Upper lobe of right lung (tissue), 1 donor: ENCODE measurements at places on chromosomes 3 and 15.

DNA sequence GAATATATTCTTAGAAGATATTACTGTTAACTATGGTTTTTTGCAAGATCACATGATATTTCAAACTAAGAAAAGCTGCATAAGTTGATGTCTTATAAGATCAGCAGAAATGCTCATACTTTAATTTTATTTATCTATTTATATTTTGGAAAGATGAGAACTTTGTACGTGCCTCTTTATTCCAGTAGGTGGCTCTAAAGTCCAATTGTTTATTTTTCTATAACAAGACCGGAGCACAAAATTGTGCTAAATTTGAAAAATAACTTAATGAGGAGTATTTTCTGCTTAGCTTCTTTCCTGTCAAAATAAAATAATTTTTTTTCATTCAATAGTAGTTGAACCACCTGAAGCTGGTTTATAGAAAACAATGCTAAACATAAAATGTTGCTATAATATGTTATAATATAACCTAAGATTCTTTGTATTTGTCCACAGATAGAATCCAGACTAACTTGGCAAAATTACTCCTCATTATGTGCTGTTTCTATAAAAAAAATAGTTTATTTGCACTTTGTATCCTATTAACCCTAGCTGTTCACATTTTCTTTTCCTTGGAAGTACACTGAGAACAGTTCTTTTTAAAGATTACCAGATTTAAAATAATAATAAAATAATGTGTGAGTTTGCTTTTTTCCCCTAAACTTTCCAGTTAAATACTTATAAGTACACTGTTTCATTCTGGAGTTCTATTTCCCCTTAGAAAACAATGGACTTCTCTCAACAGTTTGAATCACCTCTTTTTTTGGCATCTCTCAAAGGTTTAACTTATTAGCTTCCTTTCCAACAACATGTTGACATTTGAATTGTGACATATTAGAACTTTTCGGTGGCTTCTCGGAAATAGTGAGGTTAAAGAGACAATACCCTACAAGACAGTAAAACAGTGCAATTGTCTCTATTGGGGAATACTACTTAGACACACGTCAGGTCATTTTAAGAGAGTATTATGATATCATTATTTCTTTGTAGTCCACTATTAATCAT, 530.0 kb downstream of the MECOM start:
- DNase-seq: no peak

- no peak for DNase-seq
These were observed 76.8 kb downstream of the TNIK start for GRCh38 chr3:171383206-171384018.

GRCh38 chr3:73292220-73292619, 230.8 kb downstream of the EBLN2 start:
- DNase-seq: no peak

- DNase-seq: peak; percentile 27
These were observed 10.0 kb upstream of the ATP2B2 start for GRCh38 chr3:10515396-10515795.

DNA sequence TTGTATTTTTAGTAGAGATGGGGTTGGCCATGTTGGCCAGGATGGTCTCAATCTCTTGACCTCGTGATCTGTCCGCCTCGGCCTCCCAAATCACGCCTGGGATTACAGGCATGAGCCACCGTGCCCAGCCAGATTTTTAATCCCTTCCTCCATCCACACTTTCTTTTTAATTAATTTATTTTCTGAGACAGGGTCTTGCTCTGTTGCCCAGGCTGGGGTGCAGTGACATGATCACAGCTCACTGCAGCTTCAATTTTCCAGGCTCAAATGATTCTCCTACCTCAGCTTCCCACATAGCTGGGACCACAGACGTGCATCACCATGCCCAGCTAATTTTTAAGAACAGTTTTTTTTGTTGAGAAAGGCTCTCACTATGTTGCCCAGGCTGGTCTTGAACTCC, 43.6 kb downstream of the RAF1 start:
- no peak for DNase-seq

DNA sequence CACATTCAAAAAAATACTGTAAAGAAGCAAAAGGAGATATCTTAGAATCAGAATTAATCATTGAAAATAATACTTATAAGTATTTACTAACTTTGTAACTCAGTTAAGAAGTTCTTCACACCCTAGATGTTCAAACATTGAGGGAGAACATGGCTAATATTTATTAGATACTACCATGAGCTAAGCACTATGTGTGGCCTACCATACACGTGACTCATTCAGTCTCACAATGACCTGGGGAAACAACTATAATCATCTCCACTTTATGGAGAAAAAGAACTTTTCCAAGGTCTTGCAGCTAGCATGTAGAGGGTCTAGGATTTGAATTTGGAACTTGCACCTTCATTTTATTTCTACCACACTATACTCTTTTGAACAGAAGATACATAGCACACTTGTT, 361.9 kb upstream of the CFAP20DC start:
- DNase-seq: no peak

- DNase-seq: no peak
These were observed 22.4 kb downstream of the MAP6D1 start for GRCh38 chr3:183802989-183803388.

- no peak for DNase-seq
These were observed 214.0 kb downstream of the SATB1 start for GRCh38 chr3:18211116-18211515.

DNA sequence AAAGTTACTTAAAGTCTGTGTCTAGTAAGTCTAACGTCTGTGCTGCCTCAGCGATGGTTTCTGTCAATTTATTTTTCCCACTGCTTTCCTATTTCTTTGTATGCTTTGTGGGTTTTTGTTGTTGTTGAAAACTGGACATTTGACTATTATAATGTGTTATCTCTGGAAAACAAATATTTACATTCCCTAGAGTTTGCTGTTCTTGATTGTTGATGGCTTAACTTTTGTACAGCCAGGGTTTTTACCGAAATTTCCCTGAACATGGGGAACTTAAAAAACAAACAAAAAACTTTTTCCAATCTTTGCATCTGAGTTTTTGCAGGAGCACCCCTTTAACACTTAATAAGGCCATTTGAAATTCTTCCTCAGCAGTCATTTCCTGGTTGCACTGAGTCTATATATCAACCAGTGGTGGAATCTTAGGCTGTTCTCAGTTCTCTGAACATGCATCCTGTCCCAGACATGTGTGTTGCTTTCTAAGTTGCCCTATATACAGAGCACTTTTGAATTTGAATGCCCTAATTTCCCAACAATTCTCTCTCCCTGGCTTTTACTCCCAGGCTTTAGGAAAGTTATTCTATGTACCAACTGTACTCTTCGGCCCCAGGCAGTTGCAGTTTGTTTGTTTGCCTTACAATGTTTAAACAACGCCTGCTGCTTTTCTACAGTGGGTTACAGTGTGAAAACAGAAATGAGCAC, 11.8 kb upstream of the PIAS1 start:
- DNase-seq: no peak

DNA sequence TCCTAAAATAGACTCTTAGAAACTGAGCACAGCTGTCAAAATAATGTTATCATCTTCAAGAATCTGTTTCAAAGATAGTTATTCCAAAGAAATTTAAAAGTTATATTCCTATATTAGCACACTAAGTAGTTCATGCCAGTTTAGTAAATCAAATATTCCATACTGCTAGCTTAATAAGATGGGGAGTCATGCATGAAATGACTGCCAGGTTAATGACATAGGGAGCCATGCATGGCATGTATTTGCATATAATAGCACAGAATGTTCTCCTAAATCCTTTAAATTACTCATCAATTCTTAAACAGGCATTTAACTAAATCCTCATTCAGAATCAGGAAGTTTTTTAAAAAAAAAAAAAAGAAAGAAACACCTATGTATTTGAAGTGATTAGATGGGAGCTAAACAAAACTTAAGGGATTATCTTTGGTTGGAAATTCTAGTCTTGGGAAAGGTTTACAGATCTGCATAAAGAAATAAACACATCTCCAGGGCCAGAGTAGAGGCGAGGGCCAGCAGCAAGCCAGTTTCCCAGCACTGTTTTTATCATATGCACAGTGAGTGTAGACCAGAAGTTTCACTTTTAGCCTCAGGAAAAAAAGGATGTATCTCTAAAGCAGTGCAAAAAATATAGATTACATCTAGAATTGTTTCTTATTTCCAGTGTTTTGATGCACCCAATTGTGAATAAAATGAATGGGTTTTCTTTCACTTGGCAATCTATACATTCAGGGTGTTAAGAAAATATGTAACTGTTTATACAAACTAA, 366.4 kb upstream of the AGTR1 start:
- DNase-seq: no peak

GRCh38 chr15:42314818-42315217, 41.6 kb upstream of the TMEM87A start:
- no peak for DNase-seq

GRCh38 chr3:5122741-5123706, 932 bp downstream of the ARL8B start:
- DNase-seq: peak; percentile 68

GRCh38 chr15:88106074-88106473, 150.5 kb downstream of the NTRK3 start:
- no peak for DNase-seq

DNA sequence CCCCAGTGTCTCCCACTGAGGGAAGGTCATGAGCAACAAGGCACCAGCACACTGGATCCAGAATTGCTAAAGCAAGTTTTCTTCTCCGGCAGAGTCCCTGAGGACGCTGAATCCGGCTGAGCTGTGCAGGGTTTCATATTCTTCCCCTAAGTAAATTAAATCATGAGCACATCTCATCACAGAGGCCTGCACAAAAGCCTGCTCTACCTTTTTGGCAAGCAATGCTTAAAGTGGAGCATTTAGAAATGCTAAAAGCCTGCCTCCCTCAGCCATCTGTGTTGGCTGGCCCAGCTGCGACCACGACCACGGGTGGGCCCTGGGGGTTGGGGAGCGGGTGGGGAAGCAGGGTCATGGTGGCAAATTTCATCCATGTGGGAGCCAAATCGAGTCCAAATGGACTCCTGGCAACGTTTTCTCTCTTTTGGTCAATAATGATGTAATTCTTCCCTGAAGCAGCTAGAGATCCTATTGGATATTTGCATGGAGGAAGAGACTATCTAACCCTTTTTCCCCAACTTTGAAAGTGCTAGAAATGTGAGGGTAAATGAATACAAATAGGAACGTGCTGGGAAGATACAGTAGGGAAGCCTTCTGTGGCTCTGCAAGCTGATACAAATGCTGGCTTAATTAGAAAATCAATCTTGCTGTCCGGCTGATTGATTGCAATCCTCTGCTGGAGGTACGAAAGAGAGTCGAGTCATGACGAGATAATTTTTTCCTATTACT, 532.8 kb upstream of the TBL1XR1 start:
- DNase-seq: no peak

- no peak for DNase-seq
These were observed 17.9 kb upstream of the RPUSD3 start for GRCh38 chr3:9861626-9862130.

- no peak for DNase-seq
These were observed 20.4 kb downstream of the COLQ start for GRCh38 chr3:15501126-15501525.

GRCh38 chr15:95884276-95884675, 446.2 kb upstream of the NR2F2 start:
- no peak for DNase-seq

DNA sequence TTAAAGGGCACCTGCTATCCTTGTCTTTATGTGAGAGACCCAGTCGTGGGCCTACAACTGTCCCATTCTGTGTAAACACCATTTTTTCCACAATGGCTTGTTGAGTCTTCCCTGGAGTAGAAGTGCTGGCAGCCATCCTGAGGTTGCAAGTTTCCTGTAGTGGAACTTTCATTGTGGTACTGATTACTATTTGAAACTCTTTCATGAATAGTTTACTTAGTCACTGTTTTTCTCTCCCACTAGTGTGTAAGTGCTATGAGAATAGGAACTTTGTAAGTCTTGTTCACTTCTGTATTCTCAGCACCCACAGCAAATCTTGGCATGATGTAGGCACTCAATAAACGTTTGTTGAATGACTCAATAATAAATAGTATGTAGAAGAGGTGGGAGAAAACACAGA, 48.6 kb downstream of the RARB start:
- DNase-seq: no peak

DNA sequence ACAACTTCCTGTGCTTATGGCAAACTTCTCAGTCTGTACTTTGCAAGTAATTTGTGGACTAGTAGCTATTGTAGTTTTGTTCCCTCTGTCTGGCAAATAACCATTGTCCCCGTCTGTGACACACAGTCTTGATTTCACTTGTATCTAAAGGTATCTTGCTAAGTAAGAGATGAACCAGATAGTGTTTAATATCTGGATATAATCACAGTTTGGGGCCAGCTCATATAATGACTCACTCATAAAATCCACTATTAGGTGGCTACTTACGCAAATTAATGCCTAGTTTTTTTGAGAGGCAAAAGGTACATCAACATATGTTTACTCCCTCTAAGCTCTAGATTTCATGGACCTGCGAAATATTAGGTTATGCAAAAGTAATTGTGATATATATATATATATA, 30.4 kb downstream of the VGLL3 start:
- no peak for DNase-seq

- DNase-seq: no peak
These were observed 61.5 kb downstream of the C3orf38 start for GRCh38 chr3:88211096-88211890.

DNA sequence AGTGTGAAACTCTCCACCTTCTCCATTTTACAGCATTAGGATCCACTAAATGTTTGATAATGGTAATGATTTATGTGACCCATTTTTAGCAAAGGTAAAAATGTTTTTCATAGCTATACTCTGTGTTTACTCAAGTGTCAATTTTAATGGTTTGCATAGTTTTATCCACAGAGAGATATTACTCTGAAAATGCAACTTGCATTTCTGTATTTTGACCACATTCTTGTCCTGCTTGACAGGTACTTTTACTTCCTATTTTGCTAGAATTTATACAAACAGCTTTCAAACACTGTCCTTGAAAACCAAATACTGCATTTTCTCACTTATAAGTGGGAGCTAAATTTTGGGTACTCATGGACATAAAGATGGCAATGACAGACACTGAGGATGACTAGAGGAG, 62.9 kb downstream of the SERPINI1 start:
- no peak for DNase-seq

DNA sequence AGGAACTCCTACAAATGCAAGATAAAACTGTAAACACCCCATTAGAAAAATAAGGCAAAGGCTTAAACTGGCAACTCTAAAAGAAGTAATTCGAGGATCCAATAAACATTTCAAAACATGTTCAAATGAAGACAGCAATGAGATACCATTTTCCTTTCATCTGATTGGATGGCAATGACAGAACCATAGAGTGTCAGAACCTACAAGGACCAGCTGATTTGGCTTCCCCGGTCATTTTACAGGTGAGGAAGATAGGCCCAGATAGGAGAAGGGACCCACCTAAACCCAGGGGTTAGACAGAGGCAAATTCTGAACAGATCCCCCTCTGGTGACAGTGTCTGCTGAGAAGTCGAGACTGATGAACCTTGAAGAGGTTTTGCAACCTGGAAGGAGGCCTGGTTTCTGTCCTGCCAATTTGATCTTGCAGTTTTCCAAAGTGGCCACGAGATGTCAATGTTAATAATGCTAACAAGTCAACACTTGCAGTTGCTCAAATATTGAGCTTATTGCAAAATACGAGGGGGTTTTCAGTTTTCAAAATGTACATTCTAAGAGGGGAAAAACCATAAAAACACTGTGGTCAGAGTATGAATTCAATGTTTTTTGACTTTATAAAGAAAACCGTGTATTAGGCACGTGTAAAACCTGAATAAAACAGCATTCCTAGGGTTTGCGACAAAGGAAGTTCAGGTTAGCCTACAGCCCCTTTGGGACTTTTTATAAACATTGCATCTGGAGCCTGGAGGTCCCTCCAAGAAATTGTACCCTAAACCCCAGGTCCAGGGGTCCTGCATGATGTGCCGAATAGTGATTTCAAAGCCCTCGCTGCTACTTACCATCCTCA, 21.5 kb downstream of the CFAP161 start:
- DNase-seq: no peak
